Stimulated activated naive CD8-positive, alpha-beta T cell treated with anti-CD3 and anti-CD28 coated beads, Interleukin-15, Interleukin-2, amounts not matched to agents 100 U/mL and 50 U/mL, for 24 hours (primary cell): ENCODE measurements at places on chromosomes 13 and 19.
A peak's percentile ranks its signal among the peaks of the same experiment; 100 is the strongest.

DNA sequence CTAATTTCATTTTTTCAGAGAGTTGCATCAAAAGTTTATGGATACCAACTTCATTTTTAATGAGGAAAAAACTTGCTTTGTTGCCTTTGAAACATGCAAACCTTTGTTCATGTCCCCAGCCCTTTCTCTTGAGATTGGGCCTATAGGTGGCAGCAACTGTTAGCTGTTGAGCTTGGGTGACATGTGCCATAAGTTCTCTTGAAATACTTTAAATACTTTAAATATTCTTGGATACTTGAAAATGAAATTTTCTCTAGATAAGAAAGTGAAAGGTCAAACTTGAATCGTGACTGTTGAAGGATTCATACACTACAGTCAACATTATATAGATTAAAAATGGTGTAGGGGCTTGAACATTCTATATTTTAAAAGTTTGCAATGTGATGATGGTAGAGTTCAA is 294.9 kb downstream of the NDFIP2 start:
- no peak for DNase-seq

DNA sequence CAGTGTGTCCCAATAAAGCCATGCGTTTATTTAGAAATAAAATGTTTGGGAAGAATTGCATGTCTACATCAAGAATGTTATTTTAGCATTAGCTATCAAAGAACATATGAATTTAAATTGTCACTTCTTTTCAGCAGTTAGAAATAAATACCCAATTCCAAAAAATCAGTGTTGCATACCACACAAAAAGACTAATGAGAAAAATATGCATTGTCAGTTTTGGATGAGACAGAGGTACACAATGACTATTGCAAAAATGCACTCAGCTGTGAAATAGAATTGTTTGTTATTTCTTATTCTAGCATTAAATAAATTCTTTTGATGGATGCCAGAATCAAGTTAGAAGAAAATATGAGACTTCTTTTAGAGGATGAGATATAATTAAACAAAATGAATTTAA is 833.9 kb downstream of the SLITRK1 start:
- no peak for DNase-seq

- no peak for DNase-seq
These were observed 68.7 kb downstream of the MAP4K1 start for GRCh38 chr19:38549061-38549460.

DNA sequence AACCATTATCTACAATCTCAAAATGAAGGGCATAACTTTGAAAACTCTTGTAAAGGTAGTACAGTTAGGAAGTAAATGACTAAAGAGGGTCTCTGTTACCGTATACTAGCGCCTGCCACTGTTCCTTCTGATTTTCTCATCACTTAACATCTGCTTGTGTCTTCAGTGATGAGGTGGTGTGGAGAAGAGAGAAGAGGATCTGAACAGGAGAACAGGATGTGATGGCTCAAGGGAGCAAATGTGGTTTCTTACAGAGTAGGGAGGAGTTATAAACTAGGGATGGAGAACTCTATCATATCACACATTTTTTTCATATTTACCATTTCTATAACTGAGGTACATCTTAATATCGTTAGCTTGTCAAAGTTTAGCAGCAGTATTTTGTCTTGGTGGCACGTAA is 1.1 kb downstream of the KCTD4 start:
- DNase-seq = no peak

GRCh38 chr13:73300718-73301425 is 242.1 kb downstream of the KLF5 start:
- DNase-seq = no peak

- DNase-seq = no peak
These were observed 74.9 kb downstream of the LHFPL6 start for GRCh38 chr13:39527961-39528660.

DNA sequence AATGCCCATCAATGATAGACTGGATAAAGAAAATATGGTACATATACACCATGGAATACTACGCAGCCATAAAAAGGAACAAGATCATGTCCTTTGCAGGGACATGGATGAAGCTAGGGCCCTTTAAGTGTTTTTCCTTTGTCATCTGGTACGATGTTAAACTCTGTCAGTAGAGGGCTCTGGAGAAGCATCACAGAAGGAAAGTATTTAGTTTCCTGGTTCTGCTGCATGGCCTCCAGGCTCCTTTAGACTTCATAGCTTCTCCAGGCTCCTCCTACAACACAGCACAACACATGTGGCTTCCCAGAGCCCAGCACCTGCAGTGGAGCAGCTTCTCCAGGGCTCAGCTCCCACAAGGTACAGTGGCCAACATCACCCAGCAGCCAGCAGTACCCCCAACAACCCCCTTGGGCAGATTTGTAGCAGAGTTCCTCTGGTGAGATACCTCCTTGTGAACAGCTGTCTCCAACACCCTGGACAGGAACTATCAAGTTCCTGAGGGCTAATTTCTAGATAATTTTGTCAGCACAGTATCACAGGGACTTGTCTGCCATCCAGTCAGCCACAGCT is 63.4 kb downstream of the KCTD12 start:
- no peak for DNase-seq

GRCh38 chr19:46025835-46026234 is 3.0 kb upstream of the PGLYRP1 start:
- no peak for DNase-seq

DNA sequence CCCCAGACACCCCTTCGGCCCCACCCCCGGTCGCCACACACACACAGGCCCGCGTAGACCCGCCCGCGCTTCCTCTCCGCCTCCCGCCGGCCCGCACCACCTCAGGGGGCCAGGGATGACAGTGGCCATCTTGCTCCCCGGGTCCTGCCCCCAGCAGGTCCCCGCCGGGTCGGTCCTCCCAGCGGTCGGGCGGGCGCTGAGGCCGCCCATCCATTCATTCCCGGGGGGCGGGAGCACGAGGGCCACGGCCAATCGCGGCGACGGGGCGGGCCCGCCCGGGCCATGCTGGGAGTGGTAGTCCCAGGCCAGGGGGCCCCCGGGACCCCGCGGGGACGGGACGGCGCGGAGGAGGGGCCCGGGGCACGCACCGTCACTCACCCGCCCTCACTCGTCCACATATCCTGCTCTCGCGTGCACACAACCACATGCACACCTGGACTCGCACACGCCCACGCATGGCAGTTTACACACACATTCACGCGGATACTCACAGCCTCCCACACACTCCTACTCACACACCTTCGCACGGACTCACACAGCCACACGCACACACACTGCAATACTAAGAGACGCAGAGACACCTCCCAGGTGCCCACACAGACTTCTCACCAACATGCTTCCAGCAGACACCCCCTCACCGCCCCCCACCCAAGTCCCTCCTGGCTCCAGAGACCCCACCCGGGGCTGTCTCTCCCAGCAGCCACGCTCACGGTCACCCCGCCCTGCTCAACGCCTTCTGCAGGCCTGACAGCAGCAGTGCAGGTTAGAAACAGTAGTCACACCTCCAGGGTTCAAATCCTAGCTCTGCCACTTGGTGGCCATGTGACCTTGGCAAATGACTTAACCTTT is at the start of gene DPF1:
DPF1 (minus strand) TSS at position 209 of the 849 bp plus-strand sequence; CDS start at position 129, 80 bp downstream.
- peak; percentile 73 for DNase-seq

DNA sequence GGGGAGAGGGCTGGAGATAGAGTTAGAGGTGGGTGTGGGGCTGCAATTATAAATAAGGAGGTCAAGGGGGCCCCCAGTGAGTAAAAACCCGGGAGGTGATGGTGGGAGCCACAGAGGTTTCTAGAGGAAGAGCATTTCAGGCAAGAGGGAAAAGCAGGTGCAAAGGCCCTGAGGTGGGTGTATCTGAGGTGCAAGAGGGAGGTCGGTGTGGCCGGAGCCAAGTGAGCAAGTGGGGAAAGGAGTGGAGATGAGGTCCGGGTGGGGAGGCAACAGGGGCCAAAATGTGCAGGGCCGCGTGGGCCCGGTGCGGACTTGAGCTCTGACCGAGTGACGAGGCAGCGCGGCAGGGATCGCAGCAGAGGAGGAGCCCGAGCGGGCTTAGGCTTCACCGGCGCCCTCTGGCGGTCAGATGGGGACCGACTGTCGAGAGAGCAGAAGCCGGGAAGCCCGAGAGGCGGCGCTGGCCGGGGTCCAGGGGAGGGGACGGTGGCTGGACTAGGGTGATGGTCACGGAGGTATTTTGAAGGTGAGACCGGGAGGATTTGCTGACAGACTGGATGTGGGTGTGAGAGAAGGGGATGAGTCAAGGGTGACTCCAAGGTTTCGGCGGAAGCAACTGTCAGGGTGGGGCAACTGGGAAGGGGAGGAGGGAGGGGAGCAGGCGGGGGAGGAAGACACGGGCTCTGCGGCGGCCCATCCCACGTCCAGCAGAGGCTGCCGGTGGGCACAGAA is 17.7 kb upstream of the SPACA4 start:
- peak; percentile 95 for DNase-seq

- no peak for DNase-seq
These were observed 25.4 kb downstream of the COMMD6 start for GRCh38 chr13:75512253-75512652.

GRCh38 chr13:89688918-89689317 is 1658.6 kb upstream of the MIR17HG start:
- no peak for DNase-seq

DNA sequence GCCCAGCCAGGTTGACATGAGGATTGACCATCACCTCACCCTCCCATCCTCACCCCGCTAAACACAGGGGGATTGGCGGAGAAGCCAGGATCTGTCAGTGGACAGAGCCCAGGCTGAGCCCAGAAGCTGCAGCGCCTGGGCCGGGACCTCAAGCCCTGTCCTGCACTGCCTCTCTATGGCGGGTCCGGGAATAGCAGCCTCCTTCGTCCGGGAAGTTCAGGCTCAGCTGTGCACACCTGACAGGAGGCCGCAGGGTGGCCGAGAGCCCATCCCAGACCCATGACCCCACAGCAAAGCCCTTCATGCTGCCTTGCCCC is 67.8 kb downstream of the SPACA7 start:
- peak; percentile 71 for DNase-seq

GRCh38 chr19:29842471-29843179 is 30.8 kb downstream of the CCNE1 start:
- DNase-seq = no peak

DNA sequence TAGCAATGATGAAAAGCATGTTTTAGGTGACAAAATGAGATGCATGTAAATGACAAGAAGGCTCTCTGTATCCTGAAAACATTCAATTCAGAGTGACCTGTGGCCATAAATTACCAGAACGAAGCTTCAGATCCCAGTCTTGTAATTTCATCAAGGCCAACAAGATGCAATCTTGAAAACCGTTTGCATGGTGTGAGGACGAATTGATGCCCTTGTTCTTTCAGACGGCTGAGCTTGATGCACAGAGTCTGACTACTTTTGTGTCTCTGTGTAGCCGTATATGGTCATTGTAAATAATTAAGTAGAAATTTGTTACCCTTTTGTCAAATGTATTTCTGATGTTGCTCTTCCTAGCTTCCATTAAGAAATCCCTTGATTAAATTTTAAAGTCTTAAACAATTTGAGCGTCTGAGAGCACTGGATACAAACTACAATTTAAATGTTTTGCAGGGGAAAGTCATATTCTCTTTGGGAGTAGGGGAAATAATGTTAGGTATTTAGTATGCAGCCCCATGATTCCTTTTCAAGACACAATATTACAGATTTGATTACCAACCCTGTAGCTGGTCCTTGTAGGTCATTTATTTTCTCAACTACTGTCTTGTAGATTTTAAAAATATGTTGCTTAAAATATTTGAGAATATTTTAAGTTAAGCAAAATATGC is 125.8 kb upstream of the PCDH9 start:
- DNase-seq = no peak

GRCh38 chr13:106678646-106679418 is 110.9 kb upstream of the ARGLU1 start:
- no peak for DNase-seq

GRCh38 chr19:6448045-6448444 is 11.5 kb downstream of the SLC25A23 start:
- DNase-seq = no peak

DNA sequence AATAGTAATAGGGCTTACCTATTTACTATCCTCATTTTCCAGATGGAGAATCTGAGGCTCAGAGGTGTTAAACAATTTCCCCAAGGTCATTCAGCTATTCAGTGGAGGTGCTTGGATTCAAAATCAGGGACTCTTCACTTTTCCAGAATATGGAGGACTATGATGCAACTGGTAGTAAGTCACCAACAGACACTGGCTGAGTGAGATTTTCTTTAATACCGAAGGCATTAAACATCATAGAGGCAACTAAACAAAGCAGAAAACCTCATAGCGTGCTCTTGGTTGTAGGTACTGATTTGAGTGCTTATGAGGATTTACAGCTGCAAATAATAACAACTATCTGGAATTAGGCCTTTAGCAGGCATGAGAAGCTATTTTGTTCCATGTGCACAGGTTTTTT is 134.4 kb downstream of the DLEU7 start:
- DNase-seq = no peak

DNA sequence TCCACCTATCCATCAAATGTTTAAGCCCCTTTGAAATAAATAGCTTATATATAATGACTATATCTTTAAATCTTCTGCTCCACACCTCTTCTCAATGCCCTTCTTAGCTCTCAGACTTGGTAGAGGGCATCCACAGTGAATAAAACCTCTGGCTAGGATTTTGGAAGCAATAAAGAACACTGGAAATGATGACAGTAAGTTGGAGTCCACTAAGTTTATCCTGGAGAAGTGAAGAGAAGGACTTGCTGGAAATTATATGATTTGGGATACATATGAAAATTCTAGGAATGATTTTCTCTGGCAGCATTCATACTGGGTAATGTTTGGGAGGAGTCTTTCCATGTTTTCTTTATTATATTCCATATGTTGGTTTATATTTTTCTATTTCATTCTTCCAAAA is 133.5 kb upstream of the KL start:
- DNase-seq = no peak

DNA sequence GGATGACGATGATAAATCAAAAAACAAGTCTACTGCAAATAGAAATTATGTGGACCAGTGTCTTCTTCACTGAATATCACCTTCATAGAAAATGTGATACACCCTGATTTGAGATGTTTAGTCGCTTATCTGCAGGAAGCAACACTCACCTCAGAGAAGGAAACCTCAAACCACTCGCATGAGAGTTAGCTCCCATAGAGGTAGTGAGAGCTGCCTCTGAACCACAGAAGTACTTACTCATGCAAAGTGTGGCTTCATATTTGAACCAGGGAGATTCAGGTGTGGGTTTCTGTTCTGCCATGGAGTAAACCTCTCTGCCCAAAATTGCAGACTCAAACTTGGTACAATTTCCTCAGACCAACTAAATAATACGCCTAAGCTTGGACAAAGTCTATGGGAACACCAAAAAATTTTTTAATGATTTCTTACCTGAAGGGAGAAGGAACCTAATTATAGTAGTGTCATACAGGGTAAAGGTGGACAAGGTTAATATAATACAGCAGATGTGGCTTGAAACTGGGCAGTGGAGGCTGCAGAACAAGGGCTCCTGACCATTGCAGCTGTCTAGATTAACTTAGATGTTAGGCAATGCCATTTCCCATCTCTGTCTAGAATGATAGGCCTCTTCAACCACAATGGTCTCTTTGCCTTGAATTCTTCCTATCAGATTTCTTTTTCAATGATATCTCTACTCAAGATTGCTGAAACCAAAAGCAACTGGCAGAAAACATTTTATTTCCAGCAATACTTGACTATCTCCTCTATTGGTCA is 29.6 kb upstream of the RCBTB2 start:
- DNase-seq = peak; percentile 59

- no peak for DNase-seq
These were observed 6.8 kb upstream of the ACP7 start for GRCh38 chr19:39077323-39077722.

GRCh38 chr13:112248406-112248760 is 127.8 kb upstream of the SPACA7 start:
- no peak for DNase-seq
